ENCODE measurements at places on chromosomes 13 and 19.

DNA sequence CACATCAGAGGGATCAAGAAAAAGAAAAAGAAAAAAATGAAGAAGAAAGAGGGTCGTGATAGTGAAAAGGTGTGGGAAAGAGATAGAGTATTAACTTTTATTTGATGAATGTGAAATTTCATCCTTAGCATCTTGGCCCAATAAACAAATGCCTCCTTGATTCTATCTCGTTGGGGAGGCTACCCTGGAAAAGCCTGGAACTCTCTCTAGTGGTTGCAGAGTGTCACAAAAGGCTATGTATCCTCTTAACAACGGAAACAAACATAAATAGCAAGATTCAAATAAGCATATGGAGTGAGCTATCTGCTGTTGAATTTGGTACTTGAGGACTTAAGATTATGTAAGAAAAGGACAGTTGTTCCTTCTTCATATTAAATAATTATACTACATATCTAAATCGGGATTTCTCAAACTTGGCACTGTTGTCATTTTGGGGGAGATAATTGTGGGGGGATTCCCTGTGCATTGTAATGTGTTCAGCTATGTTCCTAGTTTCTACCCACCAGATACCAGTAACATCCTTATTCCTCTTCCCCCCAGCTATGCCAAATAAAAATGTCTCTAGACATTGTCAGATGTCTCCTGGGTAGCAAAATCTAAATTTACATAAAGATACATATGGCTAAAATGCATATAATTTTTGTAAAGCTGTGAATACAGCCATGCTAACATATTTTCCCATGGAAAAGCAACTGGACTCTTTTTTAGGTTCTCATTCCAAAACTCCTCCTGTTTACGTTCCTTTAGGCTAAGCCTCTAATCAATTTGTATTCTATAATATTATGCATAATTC is 557.2 kb downstream of the DCT start:
- DNase-seq = no peak

DNA sequence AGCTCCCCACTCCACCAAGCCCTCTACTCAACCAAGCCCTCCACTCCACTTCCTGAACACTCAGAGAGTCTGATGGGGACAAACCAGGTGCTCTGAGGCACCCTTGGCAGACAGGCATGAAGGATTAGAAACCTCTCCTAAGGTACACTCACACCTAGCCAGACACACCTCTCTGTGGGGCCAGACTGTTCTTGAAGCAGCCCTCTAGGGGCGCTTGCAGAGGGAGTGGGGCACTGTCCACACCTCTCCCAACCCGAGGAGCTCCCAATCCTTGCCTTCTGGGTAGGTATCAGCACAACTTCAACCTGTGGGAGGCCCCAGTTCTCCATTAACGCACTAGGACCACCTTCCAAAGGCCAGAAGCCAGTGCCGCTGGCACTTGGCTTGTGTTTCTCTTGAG is 108.7 kb upstream of the VSTM2B start:
- DNase-seq = no peak

DNA sequence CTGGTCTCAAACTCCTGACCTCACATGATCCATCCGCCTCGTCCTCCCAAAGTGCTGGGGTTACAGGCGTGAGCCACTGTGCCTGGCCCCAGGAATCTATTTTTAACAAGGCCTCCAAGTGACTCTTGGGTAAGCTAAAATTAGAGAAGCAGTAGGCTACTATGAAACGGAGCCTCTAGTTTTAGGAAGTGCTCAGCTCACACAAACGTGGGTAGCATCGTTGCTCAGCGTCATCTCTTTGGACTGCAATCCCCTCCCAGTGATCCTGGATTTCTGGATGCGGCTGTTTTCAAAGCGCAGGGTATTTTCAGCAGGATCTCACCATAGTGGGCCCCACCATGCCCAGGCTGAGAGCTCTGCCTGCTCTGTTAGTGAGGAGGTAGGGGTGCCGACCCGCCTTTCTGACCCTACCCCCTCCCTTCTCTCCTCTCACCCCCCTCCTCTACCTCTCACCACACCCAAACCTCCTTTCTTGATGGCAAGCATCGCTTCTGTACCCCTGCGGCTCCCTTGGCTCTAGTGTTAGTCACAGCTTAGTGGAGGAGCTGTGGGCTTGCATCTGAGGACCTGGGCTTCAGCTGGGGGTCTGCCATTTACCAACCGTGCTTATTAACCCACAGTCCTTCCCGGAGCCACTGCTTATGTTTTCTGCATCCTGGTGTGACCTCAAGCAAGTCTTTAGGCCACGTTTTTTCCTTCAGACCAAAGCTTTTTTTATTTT is 34.2 kb downstream of the GJA3 start:
- no peak for DNase-seq

GRCh38 chr13:41960211-41960636 is 685 bp downstream of the VWA8 start:
- no peak for DNase-seq

GRCh38 chr13:73090823-73091187 is 32.0 kb downstream of the KLF5 start:
- no peak for DNase-seq

- no peak for DNase-seq
Measured at GRCh38 chr13:93039131-93039530, 187.5 kb upstream of the GPC6 start.

DNA sequence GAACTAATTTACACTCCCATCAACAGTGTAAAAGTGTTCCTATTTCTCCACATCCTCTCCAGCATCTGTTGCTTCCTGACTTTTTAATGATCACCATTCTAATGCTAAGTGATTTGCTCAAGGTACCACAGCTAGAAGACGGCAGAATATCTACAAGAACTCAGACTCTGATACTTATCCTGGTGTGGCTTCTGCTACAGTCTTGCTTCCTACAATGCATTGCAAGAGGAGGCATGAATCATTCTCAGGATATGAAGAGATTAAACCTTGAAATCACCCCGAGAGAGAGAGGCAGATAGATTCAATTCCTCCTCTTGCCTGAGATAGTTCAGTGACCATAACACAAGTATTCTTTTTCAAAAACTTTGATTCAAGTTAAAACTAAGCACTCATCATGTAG is 306.4 kb downstream of the TBC1D4 start:
- DNase-seq = no peak

Measured in T-helper 2 cell treated with Interferon-gamma antibody and Interleukin-4, amounts not matched to agents 5 μg/mL and 100 μg/mL, for 36 hours (primary cell).